ENCODE measurements at places on chromosomes 6 and 20.

GRCh38 chr20:16744178-16744807 is 3.9 kb upstream of the OTOR start:
- DNase-seq, result no peak

- no peak for DNase-seq
Measured at GRCh38 chr6:135992739-135993138, 141.2 kb downstream of the PDE7B start.

GRCh38 chr6:39979461-39980328 is 45.4 kb upstream of the MOCS1 start:
- no peak for DNase-seq

DNA sequence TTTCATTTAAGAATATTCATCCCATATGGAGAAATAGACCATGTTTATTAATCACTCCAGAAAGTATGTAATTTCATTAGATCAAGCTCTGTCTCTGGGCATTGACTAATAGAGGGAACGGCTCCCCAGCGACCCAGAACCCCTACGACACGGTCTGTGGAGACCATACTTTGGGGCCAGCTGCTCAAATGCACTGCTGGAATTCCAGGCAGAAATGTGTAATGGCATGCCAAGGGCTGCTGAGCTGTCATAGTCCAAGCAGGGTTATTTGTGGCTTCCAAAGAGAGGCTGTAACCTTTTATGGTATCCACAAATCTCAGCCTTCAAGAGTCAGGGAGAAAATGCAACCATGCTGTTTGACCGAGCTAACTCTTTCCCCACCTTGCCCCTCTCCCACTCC is 755.8 kb downstream of the DHX35 start:
- no peak for DNase-seq

GRCh38 chr6:136764517-136764993 is 27.7 kb downstream of the MAP3K5 start:
- DNase-seq, result no peak

- DNase-seq, result no peak
Measured at GRCh38 chr6:110595112-110595511, 118.7 kb upstream of the SLC22A16 start.

GRCh38 chr20:62353289-62354030 is 13.7 kb downstream of the LAMA5 start:
- DNase-seq, result no peak

GRCh38 chr6:129032602-129033001 is 149.7 kb downstream of the LAMA2 start:
- no peak for DNase-seq

DNA sequence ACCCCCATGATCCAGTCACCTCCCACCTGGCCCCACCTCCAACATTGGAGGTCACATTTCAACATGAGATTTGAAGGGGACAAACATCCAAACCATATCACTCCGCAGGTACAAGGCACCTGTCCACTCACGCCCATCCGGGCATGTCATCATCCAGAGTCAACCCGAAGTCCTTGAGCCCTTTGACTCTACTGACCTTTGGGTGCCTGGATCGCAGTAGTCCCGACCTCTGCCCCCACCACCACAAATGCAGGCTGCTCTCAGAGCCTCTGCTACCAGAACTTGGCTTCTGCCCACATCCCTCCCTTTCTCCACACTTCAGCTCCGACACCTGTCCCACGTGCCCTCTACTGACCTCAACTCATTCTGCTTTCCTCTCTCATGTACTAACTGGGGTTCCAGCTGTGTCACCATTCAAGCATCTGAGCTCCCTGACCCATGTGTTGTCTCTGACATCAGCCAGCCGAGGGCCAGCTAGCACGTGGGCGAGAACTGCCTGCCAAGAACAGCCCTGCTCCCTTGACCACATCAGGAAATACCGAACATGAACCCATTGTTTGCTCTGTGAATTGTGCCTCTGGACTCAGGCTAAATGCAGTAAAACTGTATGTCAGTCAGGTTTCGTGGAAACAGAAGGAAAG is 498.3 kb upstream of the SULF2 start:
- DNase-seq, result no peak

DNA sequence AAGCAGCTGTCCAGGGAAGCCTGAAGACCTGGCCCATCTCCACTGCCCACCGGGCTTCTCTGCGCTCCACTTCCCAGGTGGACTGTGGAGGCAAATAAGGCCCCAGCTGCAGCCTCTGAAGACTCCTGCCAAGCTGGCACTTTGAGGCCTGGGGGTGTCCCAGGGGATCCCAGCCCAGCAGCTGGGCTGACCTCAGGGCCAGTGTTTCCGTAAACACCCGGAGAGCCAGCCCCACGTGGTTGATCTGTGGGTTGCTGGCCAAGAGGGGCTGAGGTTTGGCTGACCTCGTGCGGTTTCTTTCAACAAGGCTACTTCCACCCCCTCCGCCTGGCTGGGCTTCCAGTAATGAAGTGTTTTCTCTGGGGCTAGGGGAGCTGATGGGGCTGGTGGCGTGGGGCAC is 12.4 kb upstream of the CCN5 start:
- no peak for DNase-seq

DNA sequence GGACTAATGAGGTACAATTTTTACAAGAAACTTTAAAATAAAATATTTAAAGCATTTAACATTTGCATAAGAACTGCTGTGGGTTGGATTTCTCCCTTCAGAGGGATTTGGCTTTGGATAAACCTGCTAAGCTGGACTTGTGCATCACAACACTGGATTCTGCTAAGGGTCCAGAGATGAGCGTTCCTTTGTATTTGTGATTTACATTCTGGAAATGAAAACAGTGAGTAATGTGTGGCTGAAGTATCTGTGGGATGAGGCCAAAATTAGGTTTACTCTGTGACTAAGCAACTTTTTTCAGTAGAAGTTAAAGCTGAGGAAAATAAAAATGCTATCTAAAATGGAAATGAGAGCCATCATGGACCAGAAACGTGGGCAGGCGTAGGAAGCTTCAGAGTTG is 494.3 kb downstream of the EPM2A start:
- DNase-seq, result no peak

DNA sequence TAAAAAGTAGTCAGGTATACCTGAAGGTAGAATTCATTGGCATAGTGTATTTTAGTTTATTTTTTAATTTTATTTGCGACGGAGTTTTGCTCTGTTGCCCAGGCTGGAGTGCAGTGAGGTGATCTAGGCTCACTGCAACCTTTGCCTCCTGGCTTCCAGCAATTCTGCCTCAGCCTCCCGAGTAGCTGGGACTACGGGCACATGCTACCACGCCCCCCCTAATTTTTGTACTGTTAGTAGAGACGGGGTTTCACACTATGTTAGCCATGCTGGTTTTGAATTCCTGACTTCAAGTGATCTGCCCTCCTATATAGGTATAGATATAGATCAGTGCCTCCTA is 102.8 kb upstream of the PRSS16 start:
- no peak for DNase-seq

- no peak for DNase-seq
Measured at GRCh38 chr6:106147476-106147875, 61.3 kb downstream of the PRDM1 start.

DNA sequence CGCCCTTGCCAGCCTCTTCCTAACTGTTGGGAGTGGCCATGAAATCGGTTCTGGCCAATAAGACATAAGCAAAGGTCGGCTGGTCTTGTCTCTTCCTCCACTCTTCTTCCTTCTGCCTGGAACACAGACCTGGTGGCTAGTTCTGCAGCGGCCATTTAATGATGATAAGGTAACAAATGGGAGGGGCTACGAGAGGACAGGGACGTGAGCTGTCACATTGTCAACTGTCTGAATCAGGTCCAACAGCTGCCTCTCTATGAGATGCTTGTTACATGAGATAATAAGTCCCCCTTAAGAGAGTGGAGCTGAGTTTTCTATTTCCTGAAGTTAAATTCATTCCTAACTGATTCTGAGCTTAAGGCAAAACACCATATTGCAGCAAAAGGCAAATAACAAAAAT is 12.5 kb upstream of the TMEM242 start:
- no peak for DNase-seq

DNA sequence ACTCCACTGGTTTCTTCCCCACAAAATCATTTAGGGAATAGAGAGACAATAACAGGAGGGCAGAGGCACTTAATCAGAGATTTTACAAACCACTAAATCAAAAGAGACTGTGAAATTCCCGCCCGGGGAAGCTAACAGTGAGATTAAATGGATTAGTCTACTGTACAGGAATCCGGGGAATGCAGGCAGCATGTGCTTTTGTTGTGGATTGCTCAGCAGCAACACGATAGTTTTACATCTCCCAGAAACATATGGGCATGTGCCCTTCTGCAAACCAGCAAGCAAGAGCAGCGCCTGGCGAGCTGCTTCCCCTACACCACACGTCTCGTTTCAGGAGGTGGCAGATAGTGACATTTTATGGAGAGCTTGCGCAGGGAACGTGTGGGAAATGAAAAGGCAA is 382.3 kb downstream of the CD83 start:
- DNase-seq, result no peak

- DNase-seq, result peak; percentile 15
Measured at GRCh38 chr6:164911151-164911550, 398.3 kb downstream of the C6orf118 start.

- no peak for DNase-seq
Measured at GRCh38 chr6:109139109-109139508, 43.8 kb downstream of the CEP57L1 start.

DNA sequence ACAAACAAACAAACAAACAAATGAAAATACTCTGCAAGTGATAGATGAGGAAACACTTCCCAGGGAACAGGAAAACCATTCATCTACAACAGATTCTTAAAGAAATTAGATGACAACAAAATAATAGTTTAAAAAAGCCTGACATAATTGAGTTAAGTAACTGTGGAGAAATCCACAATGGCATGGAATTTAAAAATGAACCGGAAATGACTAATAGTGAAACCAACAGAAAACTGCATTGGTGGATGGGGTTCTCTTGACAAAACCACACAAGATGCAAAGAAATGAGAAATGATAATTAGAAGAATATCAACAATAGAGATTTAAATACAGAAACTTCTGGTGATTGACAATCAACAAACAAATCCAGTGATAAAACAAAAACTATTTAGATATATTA is 785.6 kb downstream of the QKI start:
- DNase-seq, result no peak

DNA sequence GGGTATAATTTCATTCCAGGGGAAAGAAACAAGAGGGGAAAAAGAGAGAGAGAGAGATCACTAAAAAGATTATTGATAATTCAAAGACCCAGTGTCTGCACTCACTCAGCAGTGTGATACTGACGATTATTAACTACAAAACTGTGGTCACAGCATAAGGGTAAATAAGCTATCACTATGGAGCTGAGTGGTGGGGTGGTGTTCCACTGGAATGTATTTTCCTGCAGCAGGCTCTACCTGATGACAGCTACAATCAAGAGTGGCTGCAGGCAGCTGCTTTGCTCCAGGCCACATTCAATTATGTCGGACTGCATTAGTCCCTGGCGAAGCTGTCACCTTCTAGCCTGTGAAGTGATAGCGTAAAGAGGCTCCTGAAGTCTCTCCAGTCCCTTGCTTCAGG is 122.2 kb upstream of the TFAP2D start:
- DNase-seq, result peak; percentile 4

- no peak for DNase-seq
Measured at GRCh38 chr6:105592329-105592728, 189.4 kb upstream of the PREP start.

DNA sequence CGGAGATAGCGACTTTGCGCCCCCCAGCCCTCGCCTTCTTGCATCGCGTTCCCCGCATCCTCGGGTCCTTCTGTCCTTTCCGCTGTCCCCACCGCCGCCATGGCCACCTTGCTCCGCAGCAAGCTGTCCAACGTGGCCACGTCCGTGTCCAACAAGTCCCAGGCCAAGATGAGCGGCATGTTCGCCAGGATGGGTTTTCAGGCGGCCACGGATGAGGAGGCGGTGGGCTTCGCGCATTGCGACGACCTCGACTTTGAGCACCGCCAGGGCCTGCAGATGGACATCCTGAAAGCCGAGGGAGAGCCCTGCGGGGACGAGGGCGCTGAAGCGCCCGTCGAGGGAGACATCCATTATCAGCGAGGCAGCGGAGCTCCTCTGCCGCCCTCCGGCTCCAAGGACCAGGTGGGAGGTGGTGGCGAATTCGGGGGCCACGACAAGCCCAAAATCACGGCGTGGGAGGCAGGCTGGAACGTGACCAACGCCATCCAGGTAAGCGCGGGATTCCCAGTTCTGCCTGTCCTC is 401 bp downstream of the SLC32A1 start:
- DNase-seq, result no peak

- no peak for DNase-seq
Measured at GRCh38 chr6:85026021-85026420, 261.6 kb upstream of the TBX18 start.

DNA sequence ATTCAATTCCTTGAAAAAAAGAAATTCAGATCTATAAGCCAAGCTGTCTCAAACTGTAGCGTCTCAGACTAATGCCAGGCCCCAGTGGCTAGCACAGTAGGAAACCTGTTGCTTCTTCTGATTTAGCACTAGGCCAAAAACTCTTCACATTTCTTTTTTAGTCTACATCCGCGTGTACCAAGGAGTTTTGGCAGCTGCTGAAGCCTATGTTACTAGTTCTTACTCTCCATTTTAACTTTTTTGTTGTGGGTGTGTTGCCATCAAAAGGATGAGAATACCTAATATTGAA is 65.0 kb upstream of the BTN3A2 start:
- no peak for DNase-seq

DNA sequence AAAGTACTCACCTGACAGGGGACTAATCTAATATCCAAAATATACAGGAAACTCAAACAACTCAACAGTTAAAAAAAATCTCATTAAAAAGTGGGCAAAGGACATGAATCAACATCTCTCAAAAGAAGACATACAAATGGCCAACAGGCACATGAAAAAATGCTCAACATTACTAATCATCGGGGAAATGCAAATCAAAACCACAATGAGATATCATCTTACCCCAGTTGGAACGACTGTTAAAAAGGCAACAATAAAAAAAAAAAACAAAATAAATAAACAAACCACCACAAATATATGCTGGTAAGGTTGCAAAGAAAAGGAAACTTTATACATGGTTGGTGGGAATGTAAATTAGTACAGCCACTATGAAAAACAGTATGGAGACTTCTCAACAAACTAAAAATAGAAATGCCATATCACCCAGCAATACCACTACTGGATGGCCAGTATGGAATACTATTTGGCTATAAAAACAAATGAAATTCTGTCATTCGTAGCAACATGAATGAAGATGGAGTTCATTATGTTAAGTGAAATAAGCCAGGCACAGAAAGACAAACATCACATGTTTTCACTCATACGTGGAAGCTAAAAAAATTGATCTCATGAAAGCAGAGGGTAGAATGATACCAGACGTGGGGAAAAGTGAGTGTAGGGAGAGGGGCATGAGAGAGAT is 6.6 kb downstream of the SIRPB2 start:
- DNase-seq, result no peak

DNA sequence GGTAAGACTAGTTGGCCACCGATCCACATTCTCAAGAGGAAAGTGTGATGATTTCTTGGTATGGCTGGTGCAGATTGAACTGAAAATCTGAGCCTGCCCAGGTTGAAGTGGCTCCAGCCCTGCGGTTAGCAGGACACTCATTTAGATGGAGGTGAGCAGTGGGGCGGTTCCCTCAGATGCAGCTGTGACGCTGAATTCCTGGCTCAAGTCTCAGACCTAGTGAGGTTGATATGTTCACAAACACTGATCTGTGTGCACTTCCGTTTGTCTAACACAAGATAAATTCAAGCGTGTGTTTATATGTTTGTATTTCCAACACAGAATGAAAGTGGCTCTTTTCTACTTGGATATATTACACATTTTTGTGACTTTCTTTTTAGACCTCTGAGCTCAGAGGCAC is 83.4 kb upstream of the FRMD1 start:
- no peak for DNase-seq

Measured in NCI-H1105 (cell line).